Inflammatory macrophage treated with lipopolysaccharide for 4 hours (primary cell): ENCODE measurements at places on chromosomes 1 and 21.
A peak's percentile ranks its signal among the peaks of the same experiment; 100 is the strongest.

DNA sequence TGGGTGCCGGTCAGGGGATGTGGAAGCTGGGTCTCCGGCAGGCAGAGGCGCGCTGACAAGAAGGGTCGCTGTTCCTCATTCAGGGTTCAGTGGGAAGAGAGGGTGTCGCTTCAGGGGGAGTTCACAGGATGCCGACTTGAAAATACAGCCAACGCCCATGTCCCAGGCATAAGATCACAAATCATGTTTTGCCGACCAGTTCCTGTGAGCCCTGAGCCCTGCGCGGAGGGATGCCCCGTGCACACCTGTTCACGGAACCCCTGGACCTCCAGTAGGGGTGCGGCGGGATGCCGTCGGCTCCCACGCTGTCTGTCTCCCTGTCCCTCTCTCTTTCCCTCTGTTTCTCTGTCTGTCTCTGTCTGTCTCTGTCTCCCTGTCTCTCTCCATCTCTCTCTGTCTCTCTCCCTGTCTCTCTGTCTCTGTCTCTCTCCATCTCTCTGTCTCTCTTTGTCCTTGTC is 26.8 kb downstream of the TP73 start:
- DNase-seq = peak; percentile 19

DNA sequence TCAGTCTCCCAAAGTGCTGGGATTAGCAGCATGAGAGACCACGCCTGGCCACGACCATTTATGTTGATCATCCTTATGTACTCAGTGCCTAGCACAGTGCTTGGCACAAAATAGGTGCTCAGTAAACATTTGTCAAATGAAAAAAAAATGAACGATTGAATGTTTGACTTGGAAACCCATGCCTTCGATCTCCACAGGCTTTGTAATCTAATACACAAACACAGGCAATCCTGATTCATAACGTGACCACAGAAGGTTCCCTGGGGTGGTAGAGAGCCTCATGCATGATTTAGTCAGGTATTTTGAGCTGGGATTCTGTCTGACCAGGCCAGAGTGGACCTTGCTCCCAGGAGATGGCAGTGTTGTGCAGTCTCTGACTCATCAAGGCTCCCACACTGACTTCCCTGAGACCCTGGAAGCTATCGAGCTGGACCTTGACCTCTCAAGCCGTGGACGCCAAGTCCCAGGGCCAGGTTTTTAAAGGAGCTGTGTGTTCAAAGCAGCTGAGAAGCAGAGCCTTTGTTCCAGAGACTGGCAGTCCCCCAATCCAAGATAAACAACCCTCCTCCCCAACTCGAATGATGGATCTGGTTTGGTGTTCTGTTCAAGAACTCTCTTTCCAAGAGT is 81.1 kb downstream of the PGM1 start:
- no peak for DNase-seq

DNA sequence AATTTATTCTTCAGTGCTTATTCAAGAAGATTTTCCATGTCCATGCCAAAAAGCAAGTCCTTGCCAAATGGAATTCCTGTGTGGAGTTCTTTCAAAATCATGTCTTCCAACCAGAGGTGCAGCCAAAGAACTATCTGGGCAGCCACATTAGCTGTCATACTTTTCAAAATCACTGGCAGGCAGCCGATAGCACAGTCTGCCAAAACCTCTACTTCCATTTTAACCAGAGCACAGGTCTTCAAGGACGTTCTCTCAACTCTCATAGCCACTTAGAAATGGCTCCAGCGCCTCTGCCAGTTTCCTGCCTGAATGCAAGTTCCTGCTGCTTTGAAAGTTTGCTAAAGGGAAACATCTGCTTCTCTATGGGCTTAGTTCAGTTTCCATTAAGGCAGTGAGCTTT is 975.7 kb upstream of the ADGRL4 start:
- DNase-seq = no peak

DNA sequence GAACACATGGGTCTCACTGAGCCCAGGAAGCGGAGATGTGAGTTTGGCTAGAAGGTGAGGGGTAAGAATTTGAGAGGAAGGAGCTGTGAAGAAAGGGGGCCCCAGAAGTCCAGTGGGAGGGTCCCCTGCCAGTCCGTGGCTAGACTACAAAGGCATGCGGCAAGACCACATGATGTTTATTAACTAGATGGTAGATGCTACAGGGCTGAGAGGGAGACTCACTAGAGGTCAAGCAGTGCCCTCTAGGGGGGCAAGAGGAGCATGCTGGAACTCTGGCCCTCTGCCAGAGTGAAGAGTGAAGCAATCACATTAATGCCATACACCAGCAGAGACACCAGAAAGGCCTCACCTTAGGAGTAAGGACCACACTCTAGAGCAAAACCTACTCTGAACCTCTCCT is 12.2 kb downstream of the KIAA0319L start:
- peak; percentile 52 for DNase-seq

- peak; percentile 28 for DNase-seq
These were observed 121.3 kb upstream of the HOOK1 start for GRCh38 chr1:59693406-59693805.

DNA sequence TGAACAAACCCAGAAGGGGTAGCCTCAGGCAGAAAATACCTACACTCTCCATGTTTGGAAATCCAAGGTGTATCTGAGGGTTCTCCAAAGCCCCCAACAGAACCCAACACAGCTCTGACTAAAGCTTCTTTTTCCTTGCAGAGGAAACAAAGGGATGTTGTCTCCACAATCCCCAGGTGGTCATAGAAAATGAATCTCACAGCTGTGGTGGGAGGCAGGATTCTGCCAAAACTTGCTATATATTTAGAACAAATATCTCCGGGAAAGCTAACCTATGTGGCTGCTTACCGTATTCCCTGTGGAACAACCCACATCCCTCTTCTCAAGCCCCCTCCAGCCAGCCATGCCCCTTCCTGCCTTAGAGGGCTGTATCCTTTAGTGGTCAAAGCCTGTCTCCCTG is 406.1 kb downstream of the PRDM2 start:
- no peak for DNase-seq

DNA sequence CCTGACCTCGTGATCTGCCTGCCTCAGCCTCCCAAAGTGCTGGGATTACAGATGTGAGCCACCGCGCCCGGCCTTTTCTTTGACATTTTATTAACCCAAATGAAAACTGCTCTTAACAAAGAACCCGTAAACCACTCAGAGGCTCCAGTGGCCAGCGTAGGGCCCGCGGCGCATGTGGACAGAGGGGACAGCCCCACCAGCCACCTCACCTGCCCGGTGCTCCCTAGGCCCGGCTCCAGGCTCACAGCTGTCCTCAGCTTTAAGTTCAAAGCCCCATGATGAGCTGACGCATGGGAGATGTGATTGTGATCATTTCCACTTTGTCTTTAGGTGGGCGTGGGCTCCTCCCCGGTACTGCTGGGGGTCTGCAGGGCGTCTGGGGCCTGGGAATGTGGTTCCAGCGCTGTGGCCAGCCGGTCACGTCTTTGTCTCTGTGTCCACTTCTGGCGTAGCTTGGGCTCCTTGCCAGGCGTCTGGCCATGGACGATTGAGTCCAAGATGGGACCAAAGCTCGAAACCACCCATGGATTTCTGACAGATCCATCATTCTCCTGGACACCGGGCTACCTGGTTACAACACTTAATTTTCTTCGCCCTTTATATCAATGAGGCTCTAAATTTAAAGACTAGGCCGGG is 6.9 kb downstream of the PRKCZ start:
- no peak for DNase-seq

- no peak for DNase-seq
These were observed 33.3 kb upstream of the DEGS1 start for GRCh38 chr1:224149709-224150108.

DNA sequence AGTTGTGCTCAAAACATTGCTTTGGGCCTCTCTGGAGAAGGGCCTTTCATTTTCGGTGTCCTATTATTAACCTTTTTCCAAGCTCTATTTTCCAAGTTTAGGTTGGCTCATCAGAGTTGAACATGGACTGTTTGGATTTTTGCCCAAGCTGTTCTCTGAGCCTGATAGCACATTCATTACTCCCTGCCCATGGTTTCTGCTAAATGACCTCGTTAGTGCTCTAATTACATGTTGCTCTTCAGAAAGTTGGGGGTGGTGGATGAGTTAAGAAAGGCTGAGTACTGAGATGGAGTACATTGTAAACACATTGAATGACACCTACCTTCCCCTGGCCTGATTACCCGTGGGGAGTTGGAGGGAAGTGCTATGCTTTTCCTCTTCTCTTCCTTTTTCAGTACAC is 38.9 kb downstream of the LMO4 start:
- no peak for DNase-seq
